ENCODE measurements at places on chromosomes 5 and 9. TPM values are rescaled to one million over a fixed set of nuclear protein-coding genes. Genes with fewer than 3 reads are reported as not detected.

DNA sequence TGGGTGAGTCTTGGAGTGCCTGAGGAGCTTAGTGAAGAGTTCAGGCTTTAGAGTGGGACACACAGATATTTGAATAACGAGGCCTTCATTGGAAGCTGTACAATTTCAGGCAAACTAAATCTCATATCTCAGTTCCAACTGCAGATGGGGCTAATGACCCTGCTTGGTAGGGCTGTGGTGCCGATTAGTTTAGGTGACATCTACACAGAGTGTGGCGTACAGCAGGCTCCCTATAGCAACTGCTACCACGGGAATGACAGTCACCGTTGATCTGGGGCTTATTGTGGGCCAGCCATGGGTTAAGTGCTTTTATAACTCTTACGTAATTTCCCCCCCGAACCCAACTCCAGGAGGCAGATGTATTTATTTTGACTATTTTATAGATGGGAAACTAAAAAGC is 70.8 kb downstream of the FAT2 start:
- no peak for DNase-seq
- peaks cover 2% of the 10 kb centered on the region for H3K4me1 ChIP-seq
- H3K4me3 ChIP-seq, result no peak overlapping the region
- no peaks in the 10 kb centered on the region for H3K36me3 ChIP-seq
- H3K27me3 ChIP-seq, result no peaks in the 10 kb centered on the region
- no peak overlapping the region for H3K27ac ChIP-seq

- H3K4me1 ChIP-seq, result peaks cover 5% of the 10 kb centered on the region
- no peak overlapping the region for H3K27ac ChIP-seq
- H3K27me3 ChIP-seq, result no peaks in the 10 kb centered on the region
- H3K4me3 ChIP-seq, result no peak overlapping the region
These were observed 18.5 kb upstream of the FER start for GRCh38 chr5:108729242-108729615.

MSX2 gene
- total RNA-seq, result 2.8 TPM

SPEF2 gene
- total RNA-seq, result 5.3 TPM

SLC34A3 gene
- total RNA-seq, result 0.15 TPM

PCA3 gene
- total RNA-seq, result not detected

DOCK8 gene
- total RNA-seq, result 34.8 TPM

- DNase-seq, result no peak
- H3K4me1 ChIP-seq, result no peaks in the 10 kb centered on the region
- H3K36me3 ChIP-seq, result no peaks in the 10 kb centered on the region
- H3K27ac ChIP-seq, result no peak overlapping the region
- H3K27me3 ChIP-seq, result no peaks in the 10 kb centered on the region
These were observed 62.7 kb upstream of the ANGPTL2 start for GRCh38 chr9:127185181-127185580.
